ENCODE measurements at places on chromosomes 7 and 10. TPM values are rescaled to one million over a fixed set of nuclear protein-coding genes. Genes with fewer than 3 reads are reported as not detected.

The EN2 gene
- not detected for total RNA-seq

- H3K4me3 ChIP-seq, result no peak overlapping the region
- peaks cover 27% of the 10 kb centered on the region for H3K4me1 ChIP-seq
- no peak overlapping the region for H3K27ac ChIP-seq
- H3K27me3 ChIP-seq, result no peaks in the 10 kb centered on the region
- no peak for DNase-seq
- H3K36me3 ChIP-seq, result no peaks in the 10 kb centered on the region
Measured at GRCh38 chr7:98254516-98254915, 2.5 kb upstream of the TECPR1 start.

DNA sequence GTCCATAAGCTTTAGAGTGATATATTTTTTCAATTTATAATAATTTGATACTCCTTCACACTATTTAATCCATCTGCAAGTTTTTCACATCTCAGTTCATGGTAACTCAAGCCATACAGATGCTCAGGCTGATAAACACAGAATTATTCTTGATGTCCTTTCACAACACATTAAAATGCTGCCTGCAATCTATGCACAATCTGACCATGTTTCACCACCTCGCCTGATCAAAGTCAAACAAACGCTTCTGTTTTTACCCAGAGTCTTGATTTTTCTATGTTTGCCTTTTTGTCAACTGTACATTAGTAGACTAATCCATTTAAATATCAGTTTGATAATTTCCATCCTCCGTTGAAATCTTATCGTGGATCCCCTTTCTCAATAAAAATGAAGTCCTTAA, 833.8 kb upstream of the KCND2 start:
- no peaks in the 10 kb centered on the region for H3K4me1 ChIP-seq
- H3K27me3 ChIP-seq, result no peaks in the 10 kb centered on the region
- no peak overlapping the region for H3K27ac ChIP-seq
- H3K4me3 ChIP-seq, result no peak overlapping the region

DNA sequence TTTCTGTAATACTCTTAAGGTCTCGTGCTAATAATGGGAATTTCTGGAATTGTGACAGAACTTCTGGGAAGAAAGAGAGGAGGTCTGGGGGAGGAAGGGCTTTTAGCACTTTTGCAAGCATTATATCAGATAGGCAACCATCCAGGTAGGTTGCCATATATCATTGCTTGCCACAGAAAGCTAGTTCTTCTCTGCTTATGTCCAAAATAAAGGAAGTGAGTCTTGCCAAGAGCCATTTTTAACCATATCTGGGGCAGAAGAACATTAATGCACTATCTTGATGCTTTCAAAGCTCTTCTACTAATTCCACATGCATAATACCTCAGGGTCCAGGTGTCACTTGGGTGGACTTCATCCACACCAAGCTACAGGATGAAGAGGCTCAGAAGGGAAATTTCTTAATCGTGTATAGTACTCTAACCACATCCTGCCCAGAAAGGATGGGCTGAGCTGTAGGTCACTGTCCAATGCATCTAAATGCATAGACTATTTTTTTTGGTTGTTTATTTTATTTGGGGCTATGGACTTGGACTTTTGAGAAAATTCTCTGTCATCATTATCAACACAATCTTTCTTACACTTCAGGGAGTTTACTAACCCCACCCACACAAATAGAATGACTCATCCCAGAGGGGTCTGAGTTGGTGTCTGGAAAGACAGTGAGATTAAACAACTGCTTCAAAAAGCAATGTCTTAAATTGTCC, 68.9 kb upstream of the ADO start:
- H3K4me3 ChIP-seq, result no peak overlapping the region
- DNase-seq, result no peak
- no peak overlapping the region for H3K27ac ChIP-seq
- H3K4me1 ChIP-seq, result no peaks in the 10 kb centered on the region
- no peaks in the 10 kb centered on the region for H3K27me3 ChIP-seq

The ITGB8 gene
- total RNA-seq, result 6.5 TPM

The KLF14 gene
- not detected for total RNA-seq

- no peak overlapping the region for H3K4me3 ChIP-seq
- no peaks in the 10 kb centered on the region for H3K36me3 ChIP-seq
- no peak overlapping the region for H3K27ac ChIP-seq
- H3K27me3 ChIP-seq, result peaks cover 6% of the 10 kb centered on the region
- no peaks in the 10 kb centered on the region for H3K4me1 ChIP-seq
- no peak for DNase-seq
Measured at GRCh38 chr7:26580711-26581110, 283.7 kb downstream of the SKAP2 start.

The EVX1 gene
- not detected for total RNA-seq

The SPDYE11 gene
- total RNA-seq, result not detected

DNA sequence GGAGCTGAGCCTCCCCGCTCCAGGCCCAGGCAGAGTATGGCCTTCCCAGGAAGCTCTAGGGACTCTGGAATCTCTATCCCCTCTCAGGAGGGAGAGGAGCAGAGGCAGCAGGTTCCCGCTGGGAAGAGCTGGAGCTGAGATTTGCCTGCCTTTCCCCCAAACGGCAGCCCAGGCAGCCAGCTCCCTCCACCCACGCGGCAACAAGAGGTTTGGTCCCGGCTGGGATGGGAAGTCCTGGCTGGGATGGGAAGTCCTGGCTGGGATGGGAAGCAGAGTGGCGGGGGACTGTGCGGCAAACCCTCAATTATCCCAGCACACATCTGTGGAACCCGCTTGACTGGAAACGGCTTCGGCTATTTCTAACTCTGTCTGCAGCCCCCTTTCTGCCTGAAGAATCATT, 223.0 kb downstream of the ELFN1 start:
- no peaks in the 10 kb centered on the region for H3K4me1 ChIP-seq
- no peak for DNase-seq
- H3K27me3 ChIP-seq, result no peaks in the 10 kb centered on the region
- no peaks in the 10 kb centered on the region for H3K36me3 ChIP-seq

The PIP4K2A gene
- 35.4 TPM for total RNA-seq

DNA sequence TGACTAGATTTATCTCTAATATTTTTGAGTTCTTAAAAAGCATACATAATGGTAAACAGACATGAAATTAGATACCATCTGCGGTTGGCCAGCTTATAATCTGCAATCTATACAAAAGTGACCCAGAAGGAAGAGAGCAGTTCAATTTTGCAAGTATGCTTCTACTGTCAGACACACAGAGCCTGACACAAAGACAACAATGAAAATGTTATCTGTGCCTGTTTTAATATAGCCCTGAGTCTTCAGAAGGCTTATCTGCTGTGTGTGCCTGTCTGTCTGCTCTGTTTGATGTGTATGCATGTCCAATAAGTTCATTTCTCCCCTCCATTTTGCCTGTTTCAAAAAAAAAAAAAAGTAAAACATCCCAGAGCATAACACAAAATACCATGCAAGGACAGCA, 73.3 kb upstream of the FHIP2A start:
- H3K27me3 ChIP-seq, result no peaks in the 10 kb centered on the region
- peak; percentile 41 for DNase-seq
- no peaks in the 10 kb centered on the region for H3K36me3 ChIP-seq
- peaks cover 5% of the 10 kb centered on the region for H3K4me1 ChIP-seq
- no peak overlapping the region for H3K4me3 ChIP-seq

The HOXA9 gene
- total RNA-seq, result 62.9 TPM

DNA sequence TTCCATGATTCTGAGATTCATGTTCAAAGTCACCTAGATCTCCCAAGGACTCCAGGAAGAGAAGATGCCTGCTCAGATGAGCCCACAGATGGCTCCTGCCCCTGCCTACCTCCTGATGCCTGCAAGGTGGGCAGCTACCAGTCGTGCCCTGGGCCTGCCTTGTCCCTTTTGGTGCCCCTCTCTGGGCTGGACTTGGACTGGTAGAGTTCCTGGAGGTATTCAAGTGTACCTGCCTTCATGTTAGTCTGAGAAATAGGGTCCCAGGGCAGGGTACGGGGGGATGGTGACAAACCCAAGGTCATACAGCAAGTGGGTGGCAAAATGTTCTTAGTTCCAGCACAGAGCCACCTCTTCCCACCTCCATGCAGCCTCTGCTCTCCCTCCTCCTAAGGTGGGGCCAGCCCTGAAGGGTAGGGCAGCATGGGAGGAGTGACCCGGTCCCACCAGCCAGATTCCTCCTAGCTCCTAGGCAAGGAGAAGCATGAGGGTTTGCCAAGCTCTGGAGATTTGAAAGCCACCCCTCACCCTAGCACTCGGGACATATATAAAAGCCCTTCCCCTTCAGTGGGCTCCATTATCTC, 80.8 kb upstream of the UNC5B start:
- no peak overlapping the region for H3K4me3 ChIP-seq
- peaks cover 4% of the 10 kb centered on the region for H3K4me1 ChIP-seq
- H3K27me3 ChIP-seq, result peaks cover 26% of the 10 kb centered on the region
- no peak overlapping the region for H3K27ac ChIP-seq

- no peaks in the 10 kb centered on the region for H3K4me1 ChIP-seq
- no peak overlapping the region for H3K4me3 ChIP-seq
- DNase-seq, result no peak
- no peaks in the 10 kb centered on the region for H3K27me3 ChIP-seq
- H3K27ac ChIP-seq, result no peak overlapping the region
Measured at GRCh38 chr10:126177417-126178030, 210.8 kb downstream of the ADAM12 start.

DNA sequence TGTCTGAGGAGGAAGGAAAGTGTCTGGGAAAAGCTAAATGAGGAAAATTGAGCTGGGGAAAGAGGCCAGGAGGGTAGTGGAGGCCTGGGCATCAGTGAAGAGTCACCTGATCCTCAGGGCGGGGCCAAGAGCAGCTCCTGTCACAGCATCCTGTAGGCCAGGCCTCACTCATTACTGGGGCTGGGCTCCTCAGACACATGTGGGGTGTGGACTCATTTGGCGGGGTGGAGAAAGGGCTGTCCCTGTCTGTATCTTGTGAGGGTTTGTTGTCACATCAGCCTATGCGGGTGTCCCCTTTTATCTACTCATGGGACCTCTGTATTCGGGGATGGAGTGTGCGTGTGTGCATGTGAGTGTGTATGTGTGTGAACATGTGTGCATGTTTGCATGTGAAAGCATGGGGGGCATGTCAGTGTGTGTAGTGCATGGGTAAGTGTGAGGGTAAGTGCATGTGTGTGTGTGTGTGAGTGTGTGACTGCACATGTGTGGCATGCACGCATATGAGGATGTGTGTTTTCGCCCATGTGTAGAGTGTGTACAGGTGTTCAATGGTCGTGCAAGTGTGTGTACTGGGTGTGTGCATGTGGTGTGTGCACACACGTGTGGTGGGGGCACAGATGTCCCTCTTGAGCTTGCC, 67.8 kb downstream of the RAMP3 start:
- H3K4me1 ChIP-seq, result no peaks in the 10 kb centered on the region
- no peak overlapping the region for H3K27ac ChIP-seq
- H3K27me3 ChIP-seq, result no peaks in the 10 kb centered on the region
- DNase-seq, result no peak

The SUN3 gene
- total RNA-seq, result not detected

DNA sequence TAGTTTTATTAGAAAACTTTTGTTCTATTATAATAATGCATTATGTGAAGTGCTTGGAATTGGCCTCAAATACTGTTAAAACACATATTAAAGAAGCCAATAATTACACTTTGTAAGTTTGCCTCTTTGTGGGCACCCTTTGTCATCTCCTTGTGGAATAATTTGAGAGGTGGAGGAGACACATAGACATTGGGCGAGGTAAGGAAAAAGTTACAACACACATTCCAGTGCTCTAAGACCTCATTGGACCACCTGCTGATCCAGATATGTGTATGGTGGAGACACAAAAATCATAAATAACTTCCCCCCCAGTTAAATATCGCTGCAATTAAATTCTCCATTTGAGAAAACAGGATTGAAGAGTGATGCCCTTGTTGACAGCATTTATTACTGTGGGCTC, 511.8 kb downstream of the GFRA1 start:
- DNase-seq, result no peak
- H3K36me3 ChIP-seq, result no peaks in the 10 kb centered on the region
- H3K27ac ChIP-seq, result no peak overlapping the region
- no peaks in the 10 kb centered on the region for H3K27me3 ChIP-seq

The WDR86 gene
- not detected for total RNA-seq

The GDF2 gene
- total RNA-seq, result not detected

The GLI3 gene
- total RNA-seq, result 30.3 TPM

The OLAH gene
- 0.51 TPM for total RNA-seq

- H3K4me3 ChIP-seq, result no peak overlapping the region
- no peak for DNase-seq
- no peaks in the 10 kb centered on the region for H3K27me3 ChIP-seq
- peaks cover 18% of the 10 kb centered on the region for H3K4me1 ChIP-seq
- no peak overlapping the region for H3K27ac ChIP-seq
- no peaks in the 10 kb centered on the region for H3K36me3 ChIP-seq
Measured at GRCh38 chr7:77702513-77702912, 6.3 kb downstream of the RSBN1L start.

- no peak overlapping the region for H3K4me3 ChIP-seq
- H3K27me3 ChIP-seq, result no peaks in the 10 kb centered on the region
- peak; percentile 65 for DNase-seq
- peaks cover 4% of the 10 kb centered on the region for H3K4me1 ChIP-seq
- H3K27ac ChIP-seq, result no peak overlapping the region
Measured at GRCh38 chr7:65475734-65476319, 102.2 kb downstream of the ZNF92 start.

The ENO4 gene
- not detected for total RNA-seq

DNA sequence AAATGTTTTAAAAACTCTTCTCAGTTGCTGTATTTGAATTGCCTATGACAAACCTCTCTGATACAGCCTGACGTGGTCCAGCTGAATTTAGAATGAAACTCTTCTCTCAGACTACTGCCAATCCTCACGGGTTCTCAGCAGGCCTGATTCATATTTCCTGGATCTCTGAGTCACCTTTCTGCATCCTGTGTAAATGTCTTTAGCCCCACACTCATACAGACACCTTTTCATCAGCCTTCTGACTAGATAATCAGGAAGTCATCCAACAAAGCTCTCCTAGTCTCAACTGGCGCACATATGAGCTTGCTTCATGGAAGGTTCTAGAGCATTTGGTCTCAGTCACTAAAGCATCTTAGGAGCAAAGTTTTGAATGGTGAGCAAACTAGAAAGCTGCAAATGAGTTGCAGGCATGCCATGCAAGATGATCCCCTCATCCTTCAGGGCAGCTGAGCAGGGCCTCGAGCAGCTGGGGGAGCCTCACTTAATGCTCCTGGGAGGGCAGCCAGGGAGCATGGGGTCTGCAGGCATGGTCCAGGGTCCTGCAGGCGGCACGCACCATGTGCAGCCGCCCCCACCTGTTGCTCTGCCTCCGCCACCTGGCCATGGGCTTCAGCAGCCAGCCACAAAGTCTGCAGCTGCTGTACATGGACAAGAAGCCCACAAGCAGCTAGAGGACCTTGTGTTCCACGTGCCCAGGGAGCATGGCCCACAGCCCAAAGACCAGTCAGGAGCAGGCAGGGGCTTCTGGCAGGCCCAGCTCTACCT, 182.8 kb downstream of the ARHGAP12 start:
- H3K4me3 ChIP-seq, result no peak overlapping the region
- peak; percentile 86 for DNase-seq
- no peaks in the 10 kb centered on the region for H3K27me3 ChIP-seq
- peaks cover 27% of the 10 kb centered on the region for H3K4me1 ChIP-seq
- H3K36me3 ChIP-seq, result no peaks in the 10 kb centered on the region

GRCh38 chr10:28678687-28679457, 1.6 kb downstream of the BAMBI start:
- H3K4me3 ChIP-seq, result peak overlapping the region; percentile 78
- peaks cover 26% of the 10 kb centered on the region for H3K27me3 ChIP-seq
- H3K4me1 ChIP-seq, result peaks cover 32% of the 10 kb centered on the region
- peak; percentile 49 for DNase-seq

The STEAP4 gene
- total RNA-seq, result not detected

The TMEM225B gene
- total RNA-seq, result not detected
